ENCODE measurements at places on chromosomes 7 and 10. TPM values are rescaled to one million over a fixed set of nuclear protein-coding genes. Genes with fewer than 3 reads are reported as not detected.

Gene FAM20C
- 6.2 TPM for polyA plus RNA-seq

Gene PPRC1
- polyA plus RNA-seq = 17.4 TPM

Gene SP4
- polyA plus RNA-seq = 7.3 TPM

Gene METTL27
- polyA plus RNA-seq = 3.0 TPM

DNA sequence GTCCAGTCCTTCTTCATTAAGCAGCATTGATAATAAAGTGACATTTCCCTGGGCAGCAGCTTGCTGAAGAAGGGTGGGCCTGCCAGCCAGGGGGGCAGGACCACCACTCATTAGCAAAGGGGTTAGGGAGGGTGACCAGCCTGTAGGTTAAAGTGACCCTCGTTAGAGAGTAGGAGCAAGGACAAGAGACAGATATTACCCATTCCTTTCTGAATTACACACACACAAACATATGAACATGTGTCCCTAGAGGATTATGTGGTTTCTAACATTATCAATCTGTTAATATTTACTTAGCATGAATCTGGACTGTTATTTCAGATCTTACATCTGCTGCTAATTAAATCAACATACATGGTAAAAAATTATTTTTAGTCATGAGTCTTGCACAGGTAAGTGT lies 88.9 kb downstream of the CTTNBP2 start:
- no peak for DNase-seq

- DNase-seq = no peak
Observed at GRCh38 chr7:2386964-2387669, 16.3 kb upstream of the CHST12 start.

DNA sequence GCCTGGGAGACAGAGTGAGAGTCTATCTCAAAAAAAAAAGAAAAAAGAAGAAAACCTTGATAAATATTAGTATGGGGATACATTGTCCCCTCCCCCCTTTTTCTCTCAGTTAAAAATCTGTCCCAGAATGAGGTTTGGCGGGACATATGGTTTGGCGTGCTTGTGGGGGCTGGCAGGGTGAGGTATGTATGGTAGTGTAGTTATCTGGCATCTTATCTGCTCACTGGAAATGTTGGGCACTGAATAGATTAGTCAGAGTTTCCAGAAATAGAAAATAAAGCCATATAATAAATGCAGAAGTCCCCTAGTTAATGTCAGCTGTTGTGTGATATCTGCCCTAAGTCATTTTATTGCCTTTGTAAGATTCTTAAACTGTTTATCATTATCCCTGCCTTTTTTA lies 397.5 kb upstream of the GALNT17 start:
- DNase-seq = no peak

Data from ovary (tissue), 10 donors.